HFF-Myc (cell line): ENCODE measurements at places on chromosomes 6 and 20.

DNA sequence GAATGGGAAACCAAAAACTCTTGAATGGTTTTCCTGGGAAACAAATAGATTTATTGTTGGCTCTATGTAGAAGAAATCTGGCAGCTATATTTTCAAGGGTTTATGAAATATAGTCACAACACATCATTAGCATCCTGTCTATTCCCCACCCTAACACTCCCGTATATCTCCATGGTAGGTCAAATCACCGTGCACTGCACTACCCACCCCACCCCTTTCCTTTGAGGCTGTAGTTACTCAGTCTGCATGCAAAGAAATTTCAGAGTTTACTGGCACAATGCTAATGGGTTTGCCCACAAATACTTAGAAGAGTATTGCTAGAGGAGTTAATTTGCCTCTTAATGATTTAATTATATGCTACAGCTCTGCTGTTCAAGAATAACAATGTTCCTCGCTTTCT lies 329.1 kb upstream of the TSHZ2 start:
- no peak for DNase-seq

- no peak for DNase-seq
Observed at GRCh38 chr6:62740596-62740995, 454.6 kb upstream of the KHDRBS2 start.

- DNase-seq = no peak
Observed at GRCh38 chr6:54361188-54361587, 52.9 kb downstream of the TINAG start.

- no peak for DNase-seq
Observed at GRCh38 chr6:128560966-128561365, 40.6 kb upstream of the PTPRK start.

DNA sequence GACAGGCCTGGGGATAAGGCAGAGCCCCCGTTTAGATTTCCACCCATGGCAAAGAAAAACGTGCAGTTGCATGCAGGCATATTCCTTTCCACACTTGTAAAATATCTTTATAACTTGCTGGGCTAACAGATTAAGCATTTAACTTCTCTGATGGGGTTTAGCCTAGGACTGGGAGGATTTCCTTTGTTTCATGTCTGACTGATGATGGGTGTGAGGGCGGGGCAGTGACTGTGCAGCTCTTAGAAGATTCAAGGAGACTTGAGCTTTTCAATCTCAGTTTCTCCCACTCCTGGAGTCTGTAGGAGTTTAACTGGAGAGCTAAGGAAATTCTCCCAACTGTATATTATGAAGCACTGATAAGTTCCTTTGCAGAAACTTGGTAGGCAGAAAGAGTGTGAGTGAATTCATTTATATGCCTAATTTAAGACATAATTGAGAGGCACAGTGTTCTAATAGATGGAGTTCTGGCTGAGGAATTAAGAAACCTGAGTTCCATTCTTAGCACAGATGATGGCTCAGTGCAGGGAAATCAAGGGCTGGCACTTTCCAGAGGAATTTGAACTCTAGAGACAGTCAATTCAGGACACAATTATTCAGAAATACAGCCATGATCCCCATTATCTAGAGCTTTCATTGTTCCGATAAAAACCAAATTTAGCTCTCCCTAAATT lies 214.6 kb upstream of the CNR1 start:
- no peak for DNase-seq

DNA sequence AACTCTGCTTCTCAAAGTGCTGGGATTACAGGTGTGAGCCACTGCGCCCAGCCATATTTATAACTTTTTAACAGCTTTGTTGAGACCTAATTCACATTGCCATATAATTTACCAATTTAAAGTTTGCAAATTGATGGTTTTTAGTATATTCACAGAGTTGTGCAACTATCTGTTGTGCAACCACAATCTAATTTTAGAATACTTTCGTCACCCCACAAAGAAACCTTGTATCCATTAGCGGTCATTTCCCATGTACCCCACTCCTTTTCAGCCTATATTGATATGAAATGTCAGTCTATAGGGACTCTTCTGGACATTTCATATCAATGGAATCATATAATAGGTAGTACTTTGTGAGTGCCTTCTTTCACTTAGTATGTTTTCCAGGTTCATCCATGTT lies 55.8 kb downstream of the FOXO3 start:
- no peak for DNase-seq

GRCh38 chr6:108031968-108032367 lies 42.6 kb downstream of the OSTM1 start:
- no peak for DNase-seq

DNA sequence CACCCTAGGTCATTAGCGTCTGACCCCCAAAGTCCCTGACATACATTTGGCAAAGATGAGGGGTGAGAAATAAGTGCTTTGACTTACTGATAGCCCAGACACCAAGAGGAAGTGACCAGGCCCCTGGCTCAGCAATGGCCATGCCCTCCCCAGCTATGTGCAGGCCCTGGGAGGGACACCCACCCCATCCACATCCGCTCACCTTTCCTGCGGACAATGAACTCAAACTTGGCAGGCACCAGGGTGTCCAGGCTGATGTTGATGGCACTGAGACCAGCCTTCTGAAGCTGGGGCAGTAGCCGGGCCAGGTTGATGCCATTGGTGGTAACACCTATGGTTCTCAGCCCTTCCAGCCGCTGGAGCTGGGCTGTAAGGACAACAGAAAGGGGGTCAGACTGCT lies 18.4 kb downstream of the MOCS1 start:
- no peak for DNase-seq

DNA sequence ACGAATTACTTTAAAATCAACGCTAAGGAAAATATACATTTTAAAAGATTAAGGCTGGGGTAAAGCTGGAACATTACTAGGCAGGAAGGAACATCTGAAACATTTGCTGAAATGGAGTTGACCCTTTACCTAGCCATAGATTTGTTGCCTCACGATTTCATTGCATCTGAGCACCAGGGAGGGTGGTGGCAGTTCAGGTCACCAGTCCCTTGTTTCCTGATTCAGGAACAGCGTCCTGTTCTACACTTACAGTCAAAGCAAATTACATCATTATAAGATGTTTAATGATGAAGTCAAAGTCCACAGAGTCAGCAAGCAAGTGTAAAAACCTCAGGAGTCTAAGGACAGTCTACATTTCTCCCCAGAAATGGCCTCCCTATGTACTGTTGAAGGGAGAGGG lies 9.0 kb upstream of the MICA start:
- no peak for DNase-seq

DNA sequence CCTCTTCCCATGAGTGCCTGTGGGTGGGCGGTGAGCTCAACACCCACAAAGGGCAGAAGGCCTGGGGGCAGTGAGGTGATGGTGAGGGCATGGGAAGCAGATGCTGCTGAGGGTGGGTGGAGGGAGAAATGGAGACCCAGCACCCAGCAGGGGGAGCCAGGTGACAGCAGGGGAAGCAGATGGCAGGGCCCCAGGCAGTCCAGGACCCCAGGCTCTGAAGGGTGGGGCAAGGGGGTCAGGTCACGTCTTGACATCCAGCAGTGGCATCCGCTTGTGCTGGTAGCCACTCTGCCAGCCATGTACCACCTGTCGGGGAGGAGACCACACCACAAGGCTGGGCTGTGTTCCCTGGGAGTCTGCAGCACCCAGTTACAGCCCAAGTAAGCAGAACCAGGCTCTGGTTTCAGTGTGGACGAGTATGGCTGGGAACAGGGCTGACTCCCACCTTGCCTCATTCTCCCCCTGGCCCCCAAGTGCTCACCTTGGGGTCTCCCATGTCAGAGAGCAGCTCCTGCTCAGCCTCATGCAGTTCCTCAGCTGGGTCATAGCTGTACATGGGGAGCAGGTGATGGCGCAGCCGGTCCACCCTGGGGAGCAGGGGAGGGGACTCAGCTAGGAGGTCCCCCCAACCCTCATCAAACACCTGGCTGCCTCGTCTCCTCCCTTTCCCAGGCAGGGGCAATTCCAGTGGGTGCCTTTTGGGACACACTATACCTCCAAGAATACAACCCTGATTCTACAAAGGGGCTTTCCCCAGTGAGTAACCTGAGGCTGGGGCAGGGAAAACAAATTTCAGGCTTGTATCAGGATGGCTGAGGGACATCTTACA lies 2.0 kb downstream of the SMIM29 start:
- DNase-seq = no peak

- no peak for DNase-seq
Observed at GRCh38 chr6:133705731-133706130, 183.2 kb upstream of the TCF21 start.

DNA sequence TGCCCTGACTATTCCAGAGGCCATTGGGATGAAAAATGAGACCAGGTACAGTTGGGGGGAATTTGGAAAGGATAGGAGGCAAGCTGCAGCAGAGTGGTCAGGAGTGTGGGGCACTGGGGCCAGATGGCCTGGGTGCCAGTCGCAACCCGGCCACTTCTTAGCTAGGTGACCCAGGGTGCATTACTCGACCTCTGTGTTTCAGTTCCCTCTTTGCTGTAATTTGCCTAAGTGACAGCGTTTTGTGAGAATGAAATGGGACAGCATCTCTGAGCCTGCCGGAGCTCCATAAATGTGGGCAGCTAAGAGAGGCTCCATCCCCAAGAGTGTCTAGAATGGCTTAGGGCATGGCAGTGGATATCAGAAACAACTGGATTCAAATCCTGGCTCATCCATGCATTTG lies 13.9 kb downstream of the LRFN2 start:
- no peak for DNase-seq

DNA sequence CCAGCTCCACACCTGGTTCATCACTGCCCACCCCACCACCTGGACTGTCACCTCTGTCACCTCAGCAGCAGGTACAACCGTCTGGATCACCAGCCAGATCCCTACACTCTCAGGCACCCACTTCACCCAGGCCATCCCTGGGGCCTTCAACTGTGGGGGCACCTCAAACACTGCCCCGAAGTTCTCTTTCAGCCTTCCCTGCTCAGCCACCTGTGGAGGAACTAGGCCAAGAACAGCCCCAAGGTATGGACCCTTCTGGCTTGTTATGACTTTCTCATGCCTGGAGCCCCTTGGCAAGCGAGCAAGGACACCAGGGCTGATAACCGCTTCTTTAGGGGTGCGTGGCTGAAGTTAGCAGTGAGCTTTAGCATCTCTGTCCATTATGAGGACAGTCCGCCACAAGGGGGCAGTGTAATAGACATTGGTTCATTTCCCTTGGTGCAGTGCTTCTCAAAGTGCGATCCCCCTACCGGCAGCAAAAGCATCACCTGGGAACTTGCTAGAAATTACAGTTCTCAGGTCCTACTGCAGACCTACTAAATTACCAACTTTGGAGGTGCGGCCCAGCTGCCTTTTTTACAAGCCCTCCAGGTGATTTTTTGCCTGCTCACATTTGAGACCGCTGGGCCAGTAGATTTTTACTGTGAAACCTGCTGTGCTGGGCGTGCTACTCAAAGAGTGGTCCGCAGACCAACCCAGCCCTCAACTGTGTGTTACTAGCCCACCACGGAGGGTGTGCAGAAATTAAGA lies 32.5 kb downstream of the PNPLA1 start:
- peak; percentile 70 for DNase-seq

DNA sequence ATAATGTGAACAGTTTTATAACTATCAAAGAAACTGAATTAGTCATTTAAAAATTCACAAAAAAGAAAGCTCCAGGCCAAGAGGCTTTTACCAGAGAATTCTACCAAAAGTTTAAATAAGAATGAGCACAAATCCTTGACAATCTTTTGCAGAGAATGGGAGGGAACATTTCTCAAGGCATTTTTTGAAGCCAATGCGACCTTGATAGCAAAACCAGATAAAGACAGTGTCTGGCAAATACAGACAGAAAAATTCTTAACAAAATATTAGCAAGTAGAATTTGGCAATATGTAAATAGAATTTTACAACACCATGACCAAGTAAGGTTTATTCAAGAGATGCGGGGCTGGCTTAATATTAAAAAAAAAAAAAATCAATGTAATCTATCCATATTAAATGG lies 41.7 kb downstream of the RNF24 start:
- no peak for DNase-seq
